ENCODE measurements at places on chromosomes 1 and 21.

GRCh38 chr1:112058815-112059450 lies 69.5 kb upstream of the KCND3 start:
- DNase-seq: no peak

DNA sequence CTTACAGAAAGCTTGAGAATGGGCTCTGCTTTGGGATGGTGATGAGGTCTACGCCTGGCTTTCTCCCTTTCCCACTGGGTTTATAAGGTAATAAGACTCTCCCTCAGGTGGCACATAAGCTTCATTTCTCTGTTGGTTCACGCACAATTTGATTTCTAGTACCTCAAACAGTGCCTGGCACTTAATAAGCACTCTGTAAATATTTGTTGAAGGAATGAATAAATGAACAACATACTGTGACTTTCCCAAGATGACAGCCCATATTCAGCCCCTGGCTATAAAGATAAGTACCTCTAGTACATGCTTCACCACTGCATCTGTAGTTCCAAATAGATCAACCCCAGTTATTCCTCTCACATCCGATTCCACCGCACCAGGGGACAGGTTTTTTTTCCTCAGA lies 17.8 kb downstream of the COPA start:
- no peak for DNase-seq

- DNase-seq: no peak
These were observed 82.8 kb upstream of the SLC44A3 start for GRCh38 chr1:94737124-94737998.

DNA sequence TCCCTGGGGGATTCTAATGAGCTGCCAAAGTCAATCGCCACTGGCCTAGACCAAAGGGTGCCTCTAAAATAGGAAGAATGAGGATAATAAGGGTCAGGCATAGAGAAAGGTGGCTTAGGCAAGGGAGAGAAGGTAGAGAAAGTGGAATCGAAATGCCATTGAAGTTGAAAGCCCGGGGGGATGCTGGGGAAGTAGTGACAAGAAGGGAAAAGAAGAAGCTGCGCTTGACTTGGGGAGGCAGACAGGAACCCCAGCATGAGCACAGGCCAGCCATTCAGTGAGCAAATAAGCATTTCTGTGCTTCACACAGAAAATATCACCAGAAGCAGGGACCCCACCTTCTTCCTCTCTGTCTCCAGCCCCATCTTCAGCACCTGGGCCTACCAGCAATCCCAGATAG lies 1.5 kb downstream of the CD2 start:
- no peak for DNase-seq

GRCh38 chr1:212004895-212005608 lies 30.3 kb downstream of the INTS7 start:
- DNase-seq: no peak

- DNase-seq: no peak
These were observed 108.7 kb upstream of the NFIA start for GRCh38 chr1:60973668-60974067.

DNA sequence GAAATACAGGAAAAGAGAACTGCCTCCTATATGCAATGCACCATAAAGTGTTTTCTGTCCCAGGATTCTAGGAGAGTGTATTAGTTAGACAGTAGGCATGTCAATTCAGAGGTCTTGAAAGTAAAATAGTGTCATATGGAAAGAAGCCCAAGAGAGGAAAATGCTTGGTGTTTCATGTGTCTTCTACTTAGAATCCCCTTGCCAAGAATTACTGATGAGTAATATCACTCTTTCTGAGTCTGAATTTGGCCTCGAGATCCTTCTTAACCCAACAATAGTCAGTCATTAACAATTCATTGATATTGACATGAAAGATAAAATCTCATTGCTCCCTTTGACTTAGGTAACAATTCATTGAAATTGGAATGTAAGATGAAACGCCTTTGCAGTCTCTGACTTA lies 972.2 kb downstream of the TTLL7 start:
- DNase-seq: no peak

- DNase-seq: no peak
These were observed 3.8 kb upstream of the TGFB2 start for GRCh38 chr1:218341325-218341724.

- DNase-seq: no peak
These were observed 23.8 kb downstream of the RPS27 start for GRCh38 chr1:154014154-154014907.

- no peak for DNase-seq
These were observed 74.4 kb downstream of the SUSD4 start for GRCh38 chr1:223289621-223290020.

DNA sequence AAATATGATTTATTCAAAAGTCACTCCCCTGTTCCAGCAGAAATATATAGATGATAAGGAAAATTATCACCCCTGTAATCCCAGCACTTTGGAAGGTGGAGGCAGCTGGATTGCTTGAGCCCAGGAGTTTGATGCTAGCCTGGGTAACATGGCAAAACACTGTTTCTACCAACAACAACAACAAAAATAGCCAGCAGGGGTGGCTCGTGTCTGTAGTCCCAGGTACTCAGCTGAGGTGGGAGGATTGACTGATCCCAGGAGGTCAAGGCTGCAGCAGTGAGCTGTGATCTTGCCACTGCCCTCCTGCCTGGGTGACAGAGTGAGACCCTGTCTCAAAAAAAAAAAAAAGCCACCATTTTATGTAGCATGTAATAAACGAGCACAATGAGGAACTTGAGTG lies 1546.5 kb downstream of the NCAM2 start:
- DNase-seq: no peak

DNA sequence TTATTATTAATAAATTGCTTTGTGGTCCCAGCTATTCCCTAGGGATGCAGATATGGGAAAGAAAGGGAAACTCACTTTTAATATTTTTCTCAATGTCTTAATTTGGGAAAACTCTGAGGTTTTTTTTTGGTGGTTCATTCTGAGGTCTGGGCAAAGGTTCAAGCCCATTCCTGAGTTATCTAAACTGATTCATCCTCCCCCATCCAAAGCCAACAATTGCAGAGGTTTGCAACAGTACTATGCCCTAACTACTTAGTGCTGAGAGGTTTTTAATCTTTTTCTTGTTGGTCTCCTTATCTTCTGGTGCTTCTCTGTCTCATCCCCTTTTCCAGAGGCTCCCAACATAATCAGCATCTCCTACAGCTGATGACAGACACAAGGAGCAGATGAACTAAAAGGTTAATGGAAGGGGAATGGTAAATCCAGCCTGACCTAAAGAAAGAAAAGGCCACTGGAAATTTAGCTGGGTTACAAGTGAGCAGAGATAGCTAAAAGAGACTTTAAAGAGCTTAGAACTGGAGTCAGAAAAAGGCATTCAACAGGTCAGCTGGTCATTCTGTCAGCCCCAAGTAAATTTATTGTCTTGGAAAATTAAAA lies 390.4 kb downstream of the TGFB2 start:
- no peak for DNase-seq

DNA sequence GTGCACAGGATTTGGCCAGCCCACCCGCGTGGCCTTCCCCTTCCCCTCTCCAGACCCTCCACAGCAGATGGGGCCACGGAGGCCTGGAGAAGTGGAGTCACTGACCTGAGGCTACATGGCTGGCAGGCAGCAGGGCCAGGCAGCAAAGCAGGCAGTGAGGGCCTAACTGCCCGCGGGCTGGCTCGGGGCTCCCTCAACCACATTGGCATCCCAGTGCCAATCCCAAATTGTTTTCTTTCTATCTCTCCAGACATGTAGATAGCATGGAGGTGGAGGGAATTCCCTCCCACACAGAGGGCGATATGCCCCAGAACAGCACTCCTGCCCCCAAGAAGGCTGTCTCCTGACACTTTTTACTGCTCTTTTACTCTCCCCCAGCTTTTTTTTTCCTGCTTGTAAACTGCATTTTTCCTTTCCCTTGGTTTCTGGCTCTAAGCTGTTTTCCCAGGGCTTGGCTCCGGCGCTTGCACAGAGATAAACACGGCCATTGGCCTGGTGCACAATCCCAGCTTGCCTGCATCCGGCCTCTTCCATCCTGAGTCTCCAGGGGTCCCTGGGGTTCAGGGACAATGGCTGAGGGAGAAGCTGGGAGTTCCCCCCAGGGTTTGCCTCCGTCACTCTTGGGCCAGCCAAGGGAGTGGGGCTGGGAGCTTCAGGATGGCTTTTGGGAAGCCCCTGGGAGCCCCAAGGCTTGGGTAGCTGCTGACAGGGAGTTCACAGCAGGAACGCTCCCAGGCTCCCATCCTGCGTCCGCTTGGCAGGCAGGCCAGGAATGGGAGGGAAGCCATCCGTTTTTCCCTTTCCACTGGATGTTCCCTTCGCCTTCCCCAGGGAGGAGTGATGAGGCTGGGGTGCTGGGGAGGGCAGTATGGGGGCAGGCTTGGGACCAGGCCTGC lies 7.0 kb downstream of the EPHX1 start:
- DNase-seq: peak; percentile 66

DNA sequence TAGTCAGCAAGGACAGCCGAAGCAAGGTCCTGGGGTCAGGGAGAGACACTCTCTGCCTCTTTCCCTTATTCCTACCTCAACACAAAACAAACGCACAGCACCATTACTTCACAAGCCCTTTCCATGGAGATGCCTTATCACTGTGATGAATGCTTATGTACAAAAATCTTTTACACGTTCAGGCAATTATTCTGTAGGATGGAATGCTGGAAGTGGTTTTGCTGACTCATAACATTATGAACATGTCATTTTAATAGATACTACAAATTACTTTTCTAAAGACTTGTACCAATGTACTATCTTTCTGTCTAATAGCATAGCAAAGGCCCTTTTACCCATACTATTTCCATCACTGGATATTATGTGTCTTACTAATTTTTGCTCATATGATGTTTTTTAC lies 98.4 kb downstream of the TTLL7 start:
- DNase-seq: no peak
